Sciatic nerve (tissue), 2 donors: ENCODE measurements at places on chromosomes 1 and 21. TPM values are rescaled to one million over a fixed set of nuclear protein-coding genes. Genes with fewer than 3 reads are reported as not detected.

- peak; percentile 67 for DNase-seq
Measured at GRCh38 chr1:109790735-109791494, 27.2 kb upstream of the EPS8L3 start.

DNA sequence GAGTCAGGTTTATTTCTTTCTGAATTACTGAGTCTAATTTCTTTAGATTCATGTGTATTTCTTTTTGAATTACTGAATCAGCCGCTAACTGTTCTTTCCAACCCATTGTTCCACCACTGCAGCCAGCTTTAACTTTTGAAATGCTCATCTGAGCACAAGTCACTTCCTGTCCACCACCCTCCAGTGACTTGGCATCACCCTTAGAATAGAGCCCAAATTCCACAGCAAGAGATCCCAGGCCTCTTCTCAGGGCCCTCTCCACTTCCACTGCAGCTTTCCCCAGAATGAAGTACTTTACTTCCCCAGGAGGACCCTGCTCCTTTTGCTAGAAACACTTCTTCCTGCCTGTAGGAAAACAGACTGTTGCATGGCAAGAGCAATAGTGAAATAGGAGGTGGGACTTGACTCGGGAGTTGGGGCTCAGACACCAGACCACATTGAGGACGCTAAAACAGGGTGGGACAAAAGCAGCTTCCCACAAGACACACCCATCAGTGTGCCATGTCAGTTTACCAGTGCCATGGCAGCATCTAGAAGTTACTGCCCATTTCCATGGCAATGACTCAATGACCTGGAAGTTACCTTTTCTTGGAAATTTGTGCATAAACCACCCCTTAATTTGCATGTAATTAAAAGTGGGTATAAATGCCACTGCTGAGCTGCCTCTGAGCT is 56.5 kb upstream of the ADAR start:
- DNase-seq: no peak

DNA sequence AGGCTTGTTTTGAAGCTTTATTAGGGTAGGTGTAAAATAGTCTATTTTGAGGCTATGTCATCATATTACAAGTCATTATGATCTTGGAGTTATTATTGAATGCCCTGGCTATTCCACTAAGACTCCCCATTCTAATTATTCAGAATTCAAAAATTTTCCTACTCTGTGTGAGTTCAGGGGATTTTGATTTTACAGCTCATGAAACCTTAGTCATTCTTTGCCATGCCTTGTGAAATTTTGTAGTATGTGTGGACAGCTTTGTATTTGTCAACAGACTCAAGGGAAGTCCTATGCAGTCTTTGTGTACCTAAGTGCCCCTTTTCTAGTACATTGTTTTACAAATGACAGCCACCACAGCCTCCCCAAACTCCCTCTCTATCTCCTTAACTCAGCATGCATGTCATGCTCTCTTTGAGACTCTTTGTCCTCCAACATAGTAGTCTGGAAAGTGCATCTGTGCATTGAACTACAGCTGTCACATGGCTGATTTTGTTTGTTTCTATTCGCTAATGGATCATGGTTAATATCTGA is 28.0 kb downstream of the CD1D start:
- no peak for DNase-seq

Gene SLAMF6
- total RNA-seq: 0.85 TPM

DNA sequence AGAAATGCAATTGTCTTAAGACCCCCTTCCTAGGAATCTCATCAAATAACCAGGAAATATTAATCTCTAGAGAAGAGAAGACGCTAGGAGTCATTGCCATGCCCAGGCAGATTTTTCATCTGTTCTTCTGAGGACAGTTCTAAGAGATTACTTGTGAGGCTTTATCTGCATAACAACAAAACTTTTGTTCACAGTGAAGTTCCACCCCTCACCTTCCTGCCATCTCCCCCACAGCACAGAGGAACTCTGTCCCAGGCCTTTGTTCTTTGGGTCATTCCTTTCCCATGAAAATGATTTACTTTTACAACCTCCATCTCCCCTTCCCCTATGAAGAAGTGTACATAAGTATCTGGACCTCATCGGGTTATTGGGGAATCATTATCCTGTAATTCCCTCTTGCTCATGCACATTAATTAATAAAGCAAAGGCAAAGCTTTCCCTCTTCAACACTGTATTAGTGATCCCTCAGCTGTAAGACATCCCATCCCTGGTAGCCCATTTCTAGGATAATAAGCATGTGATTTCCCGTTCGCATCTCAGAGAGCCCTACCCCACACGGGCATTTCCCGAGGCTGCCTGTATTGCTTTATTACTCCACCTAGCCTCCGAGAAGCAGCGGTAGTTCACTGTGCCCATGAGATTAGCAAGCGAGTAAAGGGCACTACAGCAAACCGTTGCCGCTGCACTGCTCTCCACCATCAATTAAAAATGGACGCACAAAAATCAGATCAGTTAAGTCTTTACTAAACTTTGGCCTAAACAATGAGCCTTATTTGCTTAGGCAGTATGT is 384.4 kb upstream of the CAMK1G start:
- DNase-seq: no peak

GRCh38 chr21:44870748-44871495 is 2.6 kb downstream of the PTTG1IP start:
- no peak for DNase-seq

DNA sequence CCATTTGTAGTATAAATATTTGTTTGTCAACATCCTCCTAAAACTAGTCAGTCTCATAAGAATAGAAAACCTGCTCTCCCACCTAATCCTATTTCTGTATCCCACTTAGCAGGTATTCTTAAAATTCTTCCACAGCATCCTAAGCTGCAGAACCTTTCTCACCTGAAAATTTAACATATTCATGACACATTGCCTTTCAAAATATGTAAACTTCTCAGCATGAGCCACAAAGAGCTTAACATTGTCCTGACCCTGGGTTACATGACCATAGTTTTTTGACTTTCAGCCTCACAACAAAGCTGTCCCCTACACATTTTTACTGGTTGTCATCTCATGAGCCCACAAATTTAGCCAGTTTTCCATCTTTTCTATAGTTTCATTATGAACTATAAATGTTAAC is 712.1 kb downstream of the LTN1 start:
- no peak for DNase-seq

Gene FYB2
- total RNA-seq: not detected

DNA sequence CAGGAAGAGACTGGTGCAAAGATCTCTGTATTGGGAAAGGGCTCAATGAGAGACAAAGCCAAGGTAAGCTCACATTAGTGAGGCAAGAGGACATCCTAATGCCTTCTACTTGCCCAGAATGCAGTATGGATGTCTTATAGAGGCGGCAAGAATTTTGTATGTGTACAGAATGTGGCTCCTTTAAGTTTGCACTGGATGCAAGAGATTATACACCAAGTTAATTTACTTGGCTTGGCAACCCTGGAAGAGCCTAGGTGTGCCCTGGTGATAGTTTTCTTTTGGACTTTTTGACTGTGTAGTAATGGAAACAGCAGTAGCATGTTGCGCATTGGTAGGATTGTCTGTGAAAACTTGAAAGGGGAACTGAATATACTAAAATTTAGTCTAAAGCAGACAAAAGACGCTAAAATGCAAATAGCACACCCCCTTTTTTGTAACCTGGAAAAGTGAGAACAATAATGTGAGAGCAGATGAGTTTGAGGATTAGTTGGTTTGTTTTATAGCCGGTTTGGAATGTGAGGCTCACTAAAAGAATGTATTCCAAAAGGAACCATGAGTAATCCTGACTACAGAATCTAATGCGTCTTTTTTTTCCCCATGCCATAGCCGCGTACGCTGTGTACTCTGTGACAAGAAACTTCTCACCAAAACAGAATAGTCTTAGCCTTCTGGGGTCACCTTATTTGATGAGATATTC is 18.1 kb downstream of the KHDRBS1 start:
- no peak for DNase-seq

Gene FCRLB
- 4.9 TPM for total RNA-seq

GRCh38 chr21:16302851-16303282 is 573.1 kb downstream of the USP25 start:
- DNase-seq: peak; percentile 68

GRCh38 chr21:14989359-14989758 is 75.4 kb downstream of the NRIP1 start:
- no peak for DNase-seq

DNA sequence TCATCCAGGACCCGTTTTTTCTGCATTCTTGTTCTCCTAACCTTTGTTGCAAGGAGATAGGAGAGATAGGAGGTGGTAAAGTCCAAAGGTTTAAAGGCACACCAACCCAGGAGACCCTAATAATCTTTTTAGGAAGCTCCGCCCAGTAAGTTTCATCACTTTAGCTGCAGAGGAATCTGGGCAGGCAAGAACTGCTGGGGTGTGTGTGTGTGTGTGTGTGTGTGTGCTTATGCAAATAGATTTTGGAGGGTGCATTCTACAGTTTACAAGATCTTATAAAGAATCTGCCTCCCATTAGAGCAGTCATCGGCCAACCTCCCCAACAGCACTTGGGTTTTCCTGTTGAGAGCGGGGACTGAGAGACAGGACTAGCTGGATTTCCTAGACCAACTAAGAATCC is 3.9 kb upstream of the IL10 start:
- no peak for DNase-seq

DNA sequence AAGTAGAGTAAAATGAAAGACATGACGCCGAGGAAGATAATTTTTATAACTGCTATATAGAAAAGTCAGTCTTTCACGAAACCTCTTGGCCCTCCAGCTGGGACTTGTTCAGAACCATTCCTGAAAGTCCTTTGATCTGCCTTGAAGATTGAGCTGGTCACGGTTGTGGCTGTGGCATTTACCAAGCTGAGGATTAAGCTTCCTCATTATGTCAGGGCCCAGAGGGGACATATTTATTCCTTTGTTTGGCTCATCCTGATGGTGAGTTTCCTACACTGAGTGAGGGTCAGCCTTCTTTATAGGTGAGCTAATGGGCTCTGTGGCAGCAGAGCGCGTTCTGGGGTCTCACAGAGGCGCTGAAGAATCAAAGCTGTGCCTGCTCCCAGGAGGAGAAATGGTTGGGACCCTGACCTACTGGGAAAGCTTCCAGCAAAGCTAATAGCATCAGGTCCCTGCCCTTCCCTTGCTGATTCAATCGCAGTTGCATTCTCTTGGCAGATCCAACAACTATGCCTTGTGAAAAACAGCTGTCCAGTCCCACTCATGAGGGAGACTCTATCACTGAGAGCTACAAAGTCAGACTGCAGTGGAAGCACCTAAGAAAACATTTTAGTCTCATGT is 43.2 kb upstream of the PBX1 start:
- no peak for DNase-seq
